ENCODE measurements at places on chromosomes 1 and 21. TPM values are rescaled to one million over a fixed set of nuclear protein-coding genes. Genes with fewer than 3 reads are reported as not detected.

Gene ZNF593OS
- not detected for total RNA-seq

Gene PTGS2
- total RNA-seq, result 3.6 TPM

Gene S100A7A
- total RNA-seq, result not detected

Gene FMOD
- 41.8 TPM for total RNA-seq

Gene MATN1
- total RNA-seq, result 0.47 TPM

Gene SLC9C2
- not detected for total RNA-seq

Gene ROR1
- 33.9 TPM for total RNA-seq

Gene TTC22
- total RNA-seq, result 6.8 TPM

Gene MROH9
- not detected for total RNA-seq
